Uterus (tissue), 4 donors: ENCODE measurements at places on chromosomes 4 and X.

DNA sequence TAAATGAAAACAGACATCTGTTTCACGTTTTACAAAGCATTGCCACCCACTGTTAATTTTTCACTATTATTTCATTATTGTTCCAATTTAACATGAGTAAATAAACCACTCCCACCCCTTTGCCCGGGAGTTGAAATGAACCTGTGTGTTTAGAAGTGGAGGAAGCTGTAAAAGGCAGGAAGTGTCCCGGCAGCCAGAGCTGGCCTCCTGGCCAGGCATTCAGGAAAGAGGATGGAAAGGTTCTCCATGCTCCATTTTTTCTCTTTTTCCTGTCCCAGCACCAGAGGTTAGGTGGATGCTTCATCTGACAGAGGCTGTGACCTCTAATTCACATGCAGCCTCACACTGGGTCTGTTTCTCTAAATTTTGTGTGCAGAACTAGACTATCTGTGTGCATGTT lies 55.5 kb upstream of the LNX1 start:
- DNase-seq, result no peak

DNA sequence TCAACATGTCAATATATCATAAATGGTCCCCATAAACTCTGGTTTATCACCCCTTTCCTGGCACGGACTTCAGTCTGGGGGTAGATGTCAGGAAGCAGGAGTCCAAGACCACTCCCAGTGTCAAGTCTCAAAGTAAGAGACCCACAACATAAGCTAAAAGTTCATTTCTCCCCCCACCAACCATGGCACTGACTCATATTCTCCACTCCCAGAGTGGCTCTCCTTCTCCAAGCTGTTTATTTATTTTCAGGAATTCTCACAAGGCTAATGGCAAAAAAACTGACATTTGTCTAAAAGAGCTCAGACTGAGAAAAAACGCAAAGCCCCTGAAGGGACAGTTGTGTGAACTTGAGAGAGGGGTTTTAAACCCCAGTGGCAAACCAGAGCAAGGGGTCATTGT lies 217.0 kb downstream of the RAB28 start:
- no peak for DNase-seq

DNA sequence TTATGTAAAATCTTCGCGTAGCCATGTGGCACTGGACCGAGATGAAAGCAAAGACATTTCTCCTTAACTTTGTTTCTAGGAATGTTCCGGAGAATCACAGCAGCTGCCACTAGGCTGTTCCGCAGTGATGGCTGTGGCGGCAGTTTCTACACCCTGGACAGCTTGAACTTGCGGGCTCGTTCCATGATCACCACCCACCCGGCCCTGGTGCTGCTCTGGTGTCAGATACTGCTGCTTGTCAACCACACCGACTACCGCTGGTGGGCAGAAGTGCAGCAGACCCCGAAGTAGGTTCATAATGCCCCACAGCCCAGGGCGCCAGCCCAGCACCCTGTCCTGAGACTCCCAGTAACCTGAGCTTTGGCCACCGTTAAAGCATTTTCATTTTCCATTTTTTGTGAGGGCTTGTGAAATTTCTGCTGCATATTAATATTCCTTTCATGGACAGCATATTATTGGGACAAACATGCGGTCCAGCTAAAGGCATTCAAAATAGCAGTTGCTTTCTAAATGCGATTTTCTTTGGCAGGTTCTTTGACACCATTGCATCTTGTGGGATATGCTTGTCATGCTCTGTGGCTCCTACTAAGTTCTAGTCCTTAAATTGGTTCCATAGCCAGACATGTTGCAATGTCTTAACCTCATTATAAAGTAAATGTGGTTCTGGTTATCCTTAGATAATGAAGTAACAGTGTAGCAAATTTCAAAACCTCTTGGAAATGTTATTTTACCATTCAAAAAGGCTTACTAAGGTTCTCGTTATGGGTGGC lies 49.1 kb upstream of the MSANTD1 start:
- DNase-seq, result no peak

- no peak for DNase-seq
These were observed 9.2 kb upstream of the TREX2 start for GRCh38 chrX:153454901-153455550.
